ENCODE measurements at places on chromosomes 6 and 20. TPM values are rescaled to one million over a fixed set of nuclear protein-coding genes. Genes with fewer than 3 reads are reported as not detected.

The SH3BGRL2 gene
- 2.3 TPM for total RNA-seq

The PRR18 gene
- not detected for total RNA-seq

The MYLK4 gene
- 0.04 TPM for total RNA-seq

The MOG gene
- not detected for total RNA-seq
